ENCODE measurements at places on chromosomes 16 and 17.

DNA sequence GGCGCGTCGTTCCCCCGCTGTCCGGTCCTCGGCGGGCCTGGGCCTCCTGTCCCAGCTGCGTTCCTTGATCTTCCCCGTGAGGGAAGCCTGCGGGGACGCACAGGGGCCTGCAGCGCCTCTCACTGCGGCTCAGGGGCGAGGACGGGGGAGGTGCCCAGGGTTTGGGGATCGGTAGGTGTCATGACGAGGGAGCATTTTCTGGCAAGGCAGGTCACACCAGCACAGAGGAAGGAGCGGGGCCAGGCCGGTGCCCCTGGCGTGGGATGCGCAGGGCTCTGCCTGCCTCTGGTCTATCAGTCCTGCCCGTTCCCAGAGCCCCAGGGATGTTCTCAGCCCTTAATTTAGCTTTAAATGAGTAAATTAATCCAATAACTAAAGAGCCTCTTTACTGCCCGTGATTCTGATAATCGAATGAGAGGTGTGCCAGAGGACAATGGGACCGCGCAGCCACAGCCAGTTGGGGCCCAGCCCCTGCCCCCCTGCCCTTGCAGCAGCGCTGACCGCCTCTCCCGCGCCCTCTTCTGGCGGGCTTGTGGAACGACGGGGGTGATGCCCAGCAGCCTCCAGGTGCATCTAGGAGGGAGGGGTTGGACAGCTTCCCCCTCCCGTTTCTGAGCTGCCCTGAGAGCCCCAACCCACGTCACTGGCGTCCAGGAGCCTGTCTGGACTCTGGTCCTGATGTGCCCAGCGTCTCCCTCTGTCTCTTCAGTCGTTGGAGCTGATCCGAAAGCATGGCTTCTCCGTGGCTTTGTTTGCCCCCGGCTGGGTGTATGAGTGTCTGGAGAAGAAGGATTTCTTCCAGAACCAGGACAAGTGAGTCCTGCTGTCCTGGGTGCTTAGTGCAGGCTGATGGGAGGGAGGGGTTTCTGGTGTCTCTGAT lies 7.9 kb downstream of the ENGASE start:
- peak; percentile 20 for DNase-seq

- no peak for DNase-seq
These were observed 108.9 kb upstream of the EEF2KMT start for GRCh38 chr16:5206331-5206990.

DNA sequence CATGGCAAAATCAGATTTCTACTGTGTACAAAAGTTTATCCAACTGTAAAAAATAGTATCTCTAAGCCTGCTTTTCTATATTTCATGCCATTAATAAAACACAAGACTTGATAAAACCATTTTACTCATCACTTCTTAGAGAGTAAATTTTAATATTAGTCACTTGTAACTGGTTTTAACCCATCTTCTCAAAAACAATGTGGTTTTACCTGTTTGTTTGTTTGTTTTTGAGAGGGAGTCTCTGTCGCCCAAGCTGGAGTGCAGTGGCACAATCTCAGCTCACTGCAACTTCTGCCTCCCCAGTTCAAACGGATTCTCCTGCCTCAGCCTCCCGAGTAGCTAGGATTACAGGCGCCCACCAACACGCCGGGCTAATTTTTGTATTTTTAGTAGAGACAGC lies 32.1 kb downstream of the UBE2G1 start:
- no peak for DNase-seq

DNA sequence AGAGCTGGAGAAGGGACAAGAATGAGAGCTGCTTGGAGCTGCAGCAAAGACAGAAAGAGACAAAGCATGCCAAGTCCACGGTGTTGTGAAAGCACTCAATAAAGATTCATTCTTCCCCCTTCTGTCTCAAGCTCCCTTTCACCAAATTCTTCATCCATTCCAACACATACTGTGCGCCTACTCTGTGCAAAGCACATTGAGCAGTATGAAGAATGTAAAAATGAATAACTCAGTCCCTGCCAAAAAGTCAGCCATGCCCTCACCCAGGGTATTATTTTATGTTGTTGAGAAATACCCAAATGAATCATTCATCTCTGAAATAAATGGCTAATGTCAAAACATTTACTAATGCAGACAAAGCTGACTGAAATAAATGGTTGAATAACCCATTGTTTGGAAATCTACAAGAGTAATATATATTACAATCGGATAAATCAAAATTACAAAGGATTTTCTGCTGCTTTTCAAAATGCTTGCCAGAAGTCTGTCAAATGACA lies 282.9 kb upstream of the IRX5 start:
- DNase-seq: peak; percentile 90

DNA sequence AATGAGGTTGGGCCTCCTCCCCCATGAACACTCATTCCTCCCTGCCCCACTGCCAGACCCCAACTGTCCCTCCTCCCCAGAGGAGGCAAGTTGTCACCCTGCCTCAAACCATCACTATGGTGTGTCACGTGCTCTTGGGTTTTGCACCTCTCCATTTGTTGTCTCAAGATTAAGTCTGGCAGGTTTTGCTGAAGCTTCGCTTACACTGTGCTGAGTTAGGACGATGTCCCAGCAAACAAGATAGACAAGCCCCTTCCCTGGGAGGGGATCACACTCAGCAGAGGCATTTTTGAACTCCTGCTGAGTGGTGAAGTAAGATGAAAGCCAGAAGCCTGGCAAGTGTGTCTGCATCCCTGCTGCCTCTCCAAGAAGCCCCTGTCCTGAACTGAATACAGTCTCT lies 78.3 kb downstream of the CBLN1 start:
- DNase-seq: no peak

DNA sequence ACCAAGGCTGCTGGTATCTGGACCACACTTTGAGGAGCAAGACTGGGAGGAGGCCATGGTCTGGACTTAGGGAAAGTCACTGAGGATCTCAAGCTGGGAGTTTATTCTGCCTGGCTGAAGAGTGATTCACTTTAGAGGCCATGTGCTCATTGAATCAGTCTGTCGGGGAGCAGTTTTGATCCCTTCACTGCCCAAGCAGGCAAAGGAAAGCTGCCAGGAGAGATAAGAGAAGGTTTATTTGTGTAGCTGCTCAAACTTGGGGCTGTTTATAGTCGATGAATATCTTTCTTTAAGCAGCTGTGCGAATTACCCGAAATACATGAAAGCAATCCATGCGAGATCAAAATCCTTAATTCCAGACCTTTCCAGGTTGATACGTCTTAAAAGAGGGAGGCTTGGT lies 544.4 kb upstream of the EEF2KMT start:
- no peak for DNase-seq

DNA sequence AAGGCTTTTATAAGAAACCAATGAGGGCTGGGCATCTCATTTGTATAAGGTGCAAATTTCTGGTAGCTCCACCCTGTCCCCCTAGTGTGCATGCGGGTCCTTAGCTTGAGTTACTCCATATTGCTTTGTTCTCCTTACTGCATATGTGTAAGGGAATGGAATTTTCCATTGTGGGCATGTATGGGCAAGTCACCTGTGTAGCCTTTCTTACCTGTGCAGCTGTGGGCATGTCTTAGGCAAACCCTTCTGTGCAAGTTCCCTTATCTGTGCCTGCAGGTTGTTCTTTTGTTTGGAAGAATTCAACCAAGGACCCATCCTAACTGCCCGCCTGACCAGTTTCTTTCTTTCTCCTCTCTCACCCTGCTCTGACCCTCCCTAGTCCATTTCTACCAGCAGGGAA lies 122.8 kb upstream of the HS3ST4 start:
- no peak for DNase-seq

- no peak for DNase-seq
These were observed 1540.3 kb downstream of the CDH11 start for GRCh38 chr16:63581570-63581969.

DNA sequence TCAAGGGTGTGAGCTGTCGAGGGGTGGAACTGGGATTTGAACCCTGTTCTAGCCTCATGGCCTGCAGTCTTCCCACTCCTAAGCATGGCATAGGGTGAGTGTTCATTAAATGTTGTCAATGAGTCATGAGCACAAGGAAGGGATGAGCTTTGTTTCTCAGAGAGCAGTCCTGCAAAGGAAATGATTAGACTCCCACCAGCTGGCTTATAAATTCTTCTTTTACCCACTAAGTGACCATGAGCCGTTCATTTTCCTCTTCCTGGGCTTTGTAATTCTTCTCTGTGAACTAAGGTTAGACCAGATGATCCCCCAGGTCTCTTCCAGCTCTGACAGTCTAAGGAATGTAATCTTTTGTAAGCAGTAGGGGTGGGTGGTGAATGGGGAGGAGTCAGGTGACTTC lies 47.9 kb upstream of the HNF1B start:
- DNase-seq: peak; percentile 75

DNA sequence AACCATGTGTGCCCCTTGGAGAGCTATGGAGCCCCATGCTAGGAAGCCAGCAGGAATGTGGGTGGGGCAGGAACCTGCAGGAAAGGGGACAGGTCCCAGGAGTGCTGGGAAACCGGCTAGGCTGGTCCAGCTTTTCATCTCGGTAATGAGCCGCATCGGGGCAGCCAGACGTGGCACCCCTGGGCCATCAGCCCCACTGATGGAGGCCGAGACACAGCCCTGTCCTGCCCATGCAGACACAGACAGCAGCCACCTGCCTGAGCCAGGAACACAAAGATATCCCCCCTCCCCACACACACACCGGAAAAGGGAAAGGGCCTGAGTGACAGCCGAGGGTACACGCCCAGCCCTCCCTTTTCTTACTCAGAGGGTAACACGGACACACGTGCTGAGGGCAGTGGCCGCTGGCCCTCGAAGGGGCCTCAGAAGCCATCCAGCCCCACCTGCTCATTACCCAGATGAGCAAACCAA lies 18.1 kb downstream of the PPL start:
- no peak for DNase-seq

DNA sequence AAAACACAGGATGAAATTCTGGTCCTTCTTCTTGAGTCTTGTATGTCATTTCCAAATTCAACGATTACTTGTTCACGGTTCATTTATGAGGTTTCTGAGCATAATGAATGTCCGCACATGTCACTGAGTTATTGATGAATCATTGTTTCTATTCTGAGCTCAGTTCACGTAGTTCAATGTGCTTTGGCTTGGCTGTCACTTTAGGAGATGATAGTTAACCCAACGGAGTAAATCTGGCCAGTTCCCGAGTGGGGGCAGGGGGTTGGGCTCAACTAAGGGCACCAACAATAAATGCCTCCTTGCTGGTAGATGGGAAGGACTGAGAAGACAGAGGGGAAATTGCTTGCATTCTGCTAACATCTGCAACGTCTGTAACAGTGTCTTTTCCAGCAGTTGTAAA lies 239.4 kb upstream of the HSBP1 start:
- no peak for DNase-seq

- DNase-seq: no peak
These were observed 8.4 kb upstream of the MAF start for GRCh38 chr16:79608976-79609375.

GRCh38 chr17:77555741-77556291 lies 402.7 kb upstream of the TNRC6C start:
- no peak for DNase-seq

DNA sequence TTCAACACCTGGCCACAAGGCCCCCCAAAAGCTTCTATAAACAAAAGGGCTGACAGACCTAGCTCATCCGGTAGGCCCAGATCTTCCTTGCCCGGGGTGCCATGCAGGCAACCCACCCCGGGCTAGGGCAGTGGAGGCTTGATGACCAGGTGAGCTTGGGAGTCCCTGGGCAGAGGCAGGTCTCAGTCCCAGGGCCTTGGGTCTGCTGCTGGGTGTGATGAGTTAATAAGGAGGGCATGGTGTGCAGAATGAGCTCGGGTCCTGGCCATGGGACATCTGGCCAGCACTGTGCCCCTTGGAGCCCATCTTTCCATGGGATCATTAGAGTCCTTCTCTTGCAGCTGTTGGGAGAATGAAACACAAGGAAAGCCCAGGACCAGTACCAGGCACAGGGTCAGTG lies 20.2 kb upstream of the MPRIP start:
- no peak for DNase-seq

GRCh38 chr17:2508035-2508434 lies 3.7 kb downstream of the METTL16 start:
- no peak for DNase-seq

- DNase-seq: peak; percentile 94
These were observed 12.6 kb upstream of the CDR2 start for GRCh38 chr16:22386976-22387375.

DNA sequence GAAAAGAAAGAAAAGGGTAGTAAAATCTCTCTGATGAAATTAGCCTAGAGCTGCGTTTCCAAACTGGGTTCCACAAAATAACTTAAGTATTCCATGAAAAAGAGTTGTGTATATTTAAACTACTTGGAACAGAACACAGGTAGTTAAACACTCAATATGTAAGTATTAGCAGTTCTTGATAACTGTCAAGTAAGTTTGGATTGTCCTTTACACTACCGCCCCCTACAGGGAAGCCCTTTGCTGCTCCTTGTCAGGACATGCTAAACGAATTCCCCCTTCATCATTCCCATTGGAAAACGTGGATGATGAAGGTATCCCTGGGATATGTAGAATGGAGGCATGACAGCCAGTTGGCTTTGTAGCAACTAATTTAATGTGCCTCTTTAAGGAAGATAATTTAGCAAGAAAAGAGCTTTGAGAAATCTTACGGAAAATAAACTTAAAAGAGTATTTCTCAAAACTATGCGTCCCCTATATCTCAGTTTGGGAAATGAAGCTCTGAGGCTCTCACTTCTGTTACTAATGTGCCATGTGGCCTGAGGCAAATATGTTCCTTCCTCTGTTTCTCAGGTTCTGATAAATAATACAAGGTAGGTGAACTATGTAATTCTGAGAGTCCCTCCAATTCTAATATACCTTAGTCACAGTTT lies 18.8 kb downstream of the NCBP3 start:
- peak; percentile 67 for DNase-seq

DNA sequence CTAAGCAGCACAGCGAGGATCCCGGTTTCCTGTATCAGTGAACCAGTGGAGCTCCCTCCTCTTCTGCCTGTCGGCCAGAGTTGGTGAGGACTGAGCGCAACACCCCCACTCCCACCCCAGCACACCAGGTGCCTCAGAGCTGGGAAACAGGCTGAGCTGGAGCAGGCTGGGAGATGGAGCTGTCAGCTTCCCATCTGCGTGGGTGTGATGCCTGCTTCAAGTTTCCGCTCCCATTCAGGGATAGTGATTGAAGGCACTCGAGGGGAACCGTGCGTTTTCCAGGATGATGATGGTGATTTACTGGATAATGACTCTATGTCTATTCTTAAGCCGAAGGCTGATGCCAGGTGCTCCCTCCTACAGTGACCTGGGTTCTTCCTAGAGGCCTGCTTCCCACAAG lies 144.5 kb downstream of the TMEM132E start:
- DNase-seq: no peak

DNA sequence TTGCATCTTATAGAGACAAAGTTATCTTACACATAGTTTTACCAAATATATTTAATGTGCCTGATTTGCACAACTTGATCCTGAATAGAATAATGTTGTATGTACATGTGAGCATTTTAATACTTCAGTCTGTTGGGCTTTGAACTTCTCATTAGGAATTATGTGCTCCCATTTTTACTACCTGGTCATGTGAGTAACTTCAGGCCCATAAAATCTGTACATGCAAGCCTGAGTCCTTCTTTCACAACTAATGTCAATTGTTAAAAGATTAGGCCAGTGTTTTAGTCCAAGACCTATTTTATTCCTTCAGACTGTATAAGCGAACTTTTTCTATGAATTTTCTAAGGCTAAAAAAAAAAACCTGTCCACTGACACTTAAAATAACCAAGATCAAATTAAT lies 715.4 kb downstream of the CDH8 start:
- DNase-seq: no peak

All from AG10803 (cell line).